ENCODE measurements at places on chromosomes 7 and 10.

- DNase-seq, result no peak
Observed at GRCh38 chr7:33922820-33923219, 17.5 kb downstream of the BMPER start.

DNA sequence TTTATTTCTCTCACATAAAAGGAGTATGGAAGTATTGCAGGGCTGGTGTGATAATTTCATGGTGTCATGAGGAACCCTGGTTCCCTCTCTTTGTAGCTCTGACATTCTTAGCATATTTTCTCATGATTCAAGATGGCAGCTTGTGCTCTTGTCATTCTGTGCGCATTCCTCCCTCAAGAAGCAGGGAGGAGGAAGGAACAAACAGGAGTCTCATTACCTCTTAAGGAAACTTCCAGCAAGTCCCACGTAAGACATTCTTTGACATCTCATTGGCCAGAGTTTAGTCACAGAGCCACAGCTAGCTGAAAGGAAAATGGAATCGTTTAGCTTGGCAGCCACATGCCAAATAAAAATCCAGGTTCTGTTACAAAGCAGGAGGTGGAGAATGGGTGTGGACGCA, 546.8 kb downstream of the LRMDA start:
- no peak for DNase-seq

- DNase-seq, result no peak
Observed at GRCh38 chr7:24199978-24200377, 84.0 kb upstream of the NPY start.

- no peak for DNase-seq
Observed at GRCh38 chr10:28678687-28679457, 1.6 kb downstream of the BAMBI start.

Data from H9 (cell line).